Urinary bladder (tissue), 4 donors: ENCODE measurements at places on chromosomes 6 and 20. TPM values are rescaled to one million over a fixed set of nuclear protein-coding genes. Genes with fewer than 3 reads are reported as not detected.

MAFB gene
- total RNA-seq, result 9.1 TPM

GRCh38 chr6:36625158-36625919 lies 31.2 kb downstream of the SRSF3 start:
- DNase-seq, result no peak

DNA sequence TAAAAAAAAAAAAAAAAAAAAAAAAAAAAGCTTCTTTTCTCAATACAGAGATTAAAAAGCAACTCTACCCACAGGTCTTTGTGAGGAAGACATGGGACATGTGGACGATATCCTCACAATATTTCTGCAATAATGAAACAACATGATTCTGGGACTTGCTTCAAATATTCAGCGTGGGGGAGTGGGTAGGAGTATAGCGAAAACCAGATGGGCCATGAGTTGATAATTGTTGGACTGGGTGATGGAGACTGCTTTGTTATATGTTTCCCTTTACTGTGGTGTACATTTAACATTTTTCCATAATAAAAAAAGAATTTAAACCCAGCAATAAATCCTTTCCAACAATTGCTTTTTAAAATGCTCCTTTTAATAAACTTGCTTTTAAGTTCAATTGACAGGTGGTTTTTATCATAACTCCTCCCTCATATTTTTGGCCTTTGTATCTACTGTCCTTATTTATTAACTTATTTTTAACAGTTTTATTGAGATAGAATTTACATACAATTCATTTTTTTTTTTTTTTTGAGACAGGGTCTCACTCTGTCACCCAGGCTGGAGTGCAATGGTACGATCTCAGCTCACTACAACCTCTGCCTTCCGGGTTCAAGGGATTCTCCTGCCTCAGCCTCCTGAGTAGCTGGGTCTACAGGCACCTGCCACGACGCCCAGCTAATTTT lies 40.4 kb upstream of the ARFGEF2 start:
- peak; percentile 56 for DNase-seq

DNA sequence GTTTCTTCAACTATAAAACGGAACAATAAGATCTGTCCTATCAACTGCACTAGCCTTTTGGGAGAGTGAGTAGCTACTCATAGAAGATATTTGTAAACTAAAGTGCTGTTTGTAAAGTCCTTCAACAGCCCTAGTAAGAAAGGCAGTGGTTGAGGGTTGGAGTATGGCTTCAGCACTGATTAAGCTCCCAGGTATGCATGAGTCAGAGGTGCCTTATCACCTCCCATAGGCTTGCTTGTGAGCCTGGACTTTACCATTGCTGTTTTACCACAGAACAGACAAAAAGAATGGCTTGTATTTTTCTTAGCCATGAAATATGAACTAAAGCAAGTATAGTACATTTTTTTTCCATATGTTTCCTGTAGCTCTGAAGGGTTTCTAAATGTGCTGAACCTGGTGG lies 44.1 kb downstream of the SAMD3 start:
- DNase-seq, result no peak

BNIP5 gene
- total RNA-seq, result not detected

DNA sequence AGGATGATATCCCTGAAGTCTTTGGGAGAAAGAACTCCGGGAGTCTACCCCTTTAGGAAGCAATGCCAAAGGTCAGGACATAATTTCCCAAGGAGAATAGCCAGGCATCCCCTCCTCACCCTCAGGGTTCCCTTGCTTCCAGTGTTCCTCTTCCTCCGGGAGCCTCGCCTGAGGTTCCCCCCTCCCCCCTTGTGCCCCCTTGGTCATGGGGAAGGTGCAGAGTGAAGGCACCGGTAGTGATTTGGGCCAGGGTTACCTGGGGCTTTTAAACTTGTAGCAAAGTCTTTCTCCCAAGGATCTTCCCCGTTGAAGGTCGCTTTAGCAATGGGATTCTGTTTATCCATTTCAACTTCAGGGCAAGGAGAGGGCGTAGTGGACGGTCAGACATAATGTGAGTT lies 1.2 kb downstream of the ISM1 start:
- no peak for DNase-seq

SYTL3 gene
- total RNA-seq, result 4.9 TPM

DNA sequence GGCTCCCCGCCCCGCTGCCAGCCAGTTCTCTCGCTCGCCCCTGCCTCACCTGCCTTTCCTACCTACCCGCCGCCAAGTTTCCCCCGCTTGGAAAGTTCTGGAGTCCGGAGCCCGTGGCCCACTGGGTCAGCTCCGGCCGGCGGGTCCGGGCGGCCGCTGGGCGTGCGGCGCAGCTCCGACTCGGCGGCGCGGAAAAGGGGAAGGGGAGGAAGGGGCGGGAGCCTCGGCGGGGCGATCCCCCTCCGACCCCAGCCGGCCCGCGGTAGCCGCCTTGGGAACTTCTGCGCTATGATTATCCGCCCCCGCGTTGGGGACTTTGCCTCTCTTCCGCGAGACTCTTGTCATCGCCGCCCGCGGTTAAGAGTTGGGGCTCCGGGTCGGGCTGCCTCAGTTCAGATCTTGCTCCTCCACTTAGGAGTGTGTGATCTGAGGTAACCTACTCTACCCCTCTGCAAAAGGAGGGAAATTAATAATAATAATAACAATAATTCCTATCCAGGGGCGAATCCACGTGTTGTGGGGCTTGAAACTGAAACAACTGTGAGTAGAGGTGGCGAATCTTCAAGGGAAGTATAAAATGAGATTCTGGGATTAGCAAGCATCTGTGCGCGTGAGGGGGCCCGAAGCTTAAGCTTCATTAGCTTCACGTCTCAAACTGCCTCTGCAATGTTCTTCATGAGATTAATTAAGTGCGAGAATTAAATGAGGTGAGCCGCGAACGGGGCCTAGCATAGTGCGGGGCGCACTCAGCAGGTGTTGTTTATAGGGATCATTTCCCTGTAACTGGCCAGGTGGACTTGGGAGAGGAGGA lies 30.8 kb downstream of the SF3B5 start:
- no peak for DNase-seq

DNA sequence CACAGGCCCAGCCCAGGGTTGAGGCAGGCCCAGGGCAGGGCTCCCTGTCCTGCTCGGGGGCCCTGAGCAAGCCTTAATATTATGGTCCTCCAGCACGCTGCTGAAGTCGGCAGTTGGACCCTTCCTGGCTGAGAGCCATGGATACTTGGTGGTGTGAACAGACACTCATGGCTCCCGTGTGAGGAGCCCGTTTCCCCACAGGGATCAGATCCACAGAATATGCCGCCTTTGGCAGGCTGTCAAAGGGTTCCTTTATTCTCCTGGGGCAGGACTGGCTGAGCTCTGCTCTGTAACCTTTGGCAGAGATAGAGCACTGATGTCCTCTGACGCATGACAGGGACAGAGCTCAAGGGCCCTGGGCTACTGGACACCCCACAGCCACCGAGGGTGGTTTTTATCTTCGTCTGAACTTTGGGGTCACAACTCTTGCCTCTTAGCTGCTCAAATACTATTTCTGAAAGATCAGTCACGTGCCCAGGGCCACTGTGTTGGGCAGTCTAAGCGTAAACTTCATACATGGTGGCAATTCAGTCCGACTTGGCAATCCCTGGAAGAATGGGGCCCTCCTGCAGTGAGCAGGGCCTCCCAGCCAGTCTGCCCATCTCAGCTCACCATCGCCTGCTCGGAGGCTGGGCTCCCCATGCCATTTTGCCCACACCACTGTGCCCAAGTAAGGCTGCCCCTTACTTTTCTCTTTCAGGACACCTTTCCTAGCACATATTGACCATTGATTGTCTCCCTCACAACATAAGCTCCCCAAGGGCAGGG lies 49.1 kb downstream of the TTI1 start:
- DNase-seq, result no peak

GRCh38 chr6:32905078-32905477 lies 35.8 kb downstream of the HLA-DMB start:
- no peak for DNase-seq

DNA sequence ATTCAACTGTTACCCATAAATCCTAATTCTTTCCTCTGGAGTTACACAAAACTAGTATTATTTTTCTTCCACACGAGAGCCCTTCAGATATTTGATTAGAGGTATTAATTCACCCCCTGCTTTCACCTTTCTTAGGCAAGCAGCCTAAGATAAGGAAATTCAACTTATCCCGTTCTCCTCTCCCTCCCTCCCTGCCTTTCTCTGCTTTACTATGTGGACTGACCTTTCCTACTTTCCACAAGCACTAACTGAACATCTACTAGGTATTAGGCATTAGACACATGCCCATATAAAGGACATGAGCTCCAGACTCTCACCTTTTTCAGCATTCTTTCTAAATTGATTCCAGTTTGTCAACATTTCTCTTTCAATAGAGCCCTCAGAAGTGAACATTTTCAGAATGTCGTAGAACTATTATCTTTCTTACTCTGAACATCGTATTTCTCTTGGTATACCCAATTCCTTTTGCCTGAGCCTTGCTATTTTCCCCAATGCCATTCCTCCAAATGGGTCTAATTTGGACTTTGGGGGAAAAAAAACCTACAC lies 16.5 kb downstream of the ELOVL2 start:
- no peak for DNase-seq

- no peak for DNase-seq
Observed at GRCh38 chr6:6932968-6933367, 174.8 kb upstream of the RREB1 start.

DNA sequence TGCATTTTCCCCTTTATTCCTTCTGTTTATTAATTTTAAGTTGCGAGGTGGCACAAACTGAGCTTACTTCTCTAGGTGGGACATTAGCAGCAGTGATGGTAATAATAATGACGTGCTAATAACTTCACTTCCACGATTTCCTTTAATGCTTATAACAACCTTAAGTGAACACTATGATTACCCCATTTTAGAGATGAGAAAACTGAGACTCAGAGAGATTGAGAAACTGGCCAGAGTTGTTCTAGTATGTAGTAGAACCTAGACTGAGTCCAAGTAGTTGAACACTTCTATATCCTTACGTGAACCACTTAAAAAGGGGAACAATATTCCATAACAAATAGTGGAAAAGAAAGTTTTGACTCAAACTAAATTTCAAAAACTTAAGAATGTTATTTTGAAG lies 297.5 kb downstream of the GMDS start:
- DNase-seq, result no peak

TCP11 gene
- 0.37 TPM for total RNA-seq

- DNase-seq, result no peak
Observed at GRCh38 chr6:101393829-101394251, 332 bp downstream of the GRIK2 start.

DNA sequence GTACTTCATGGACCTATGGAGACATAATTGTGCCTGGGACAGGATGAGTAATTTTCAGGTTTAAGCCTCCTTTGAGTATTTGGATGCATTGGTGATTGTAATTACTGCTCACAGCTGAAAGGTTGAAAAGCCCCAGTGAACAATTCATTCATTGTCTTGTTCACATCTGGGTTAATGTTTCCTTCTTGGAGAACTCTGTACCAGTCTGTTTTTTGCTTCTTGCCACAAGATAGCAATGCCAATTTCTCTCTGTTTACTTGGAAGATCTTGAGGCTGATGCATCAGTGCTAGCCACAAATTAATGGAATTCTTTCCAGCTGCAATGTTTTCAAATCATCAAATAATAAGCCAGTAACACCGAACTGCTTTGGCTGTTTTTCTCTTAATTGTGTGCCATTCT lies 207.8 kb downstream of the BMP2 start:
- DNase-seq, result no peak

- no peak for DNase-seq
Observed at GRCh38 chr20:58313396-58313795, 3.9 kb downstream of the RAB22A start.

OXT gene
- total RNA-seq, result not detected

TAAR2 gene
- not detected for total RNA-seq

VSTM2L gene
- 1.3 TPM for total RNA-seq

DNA sequence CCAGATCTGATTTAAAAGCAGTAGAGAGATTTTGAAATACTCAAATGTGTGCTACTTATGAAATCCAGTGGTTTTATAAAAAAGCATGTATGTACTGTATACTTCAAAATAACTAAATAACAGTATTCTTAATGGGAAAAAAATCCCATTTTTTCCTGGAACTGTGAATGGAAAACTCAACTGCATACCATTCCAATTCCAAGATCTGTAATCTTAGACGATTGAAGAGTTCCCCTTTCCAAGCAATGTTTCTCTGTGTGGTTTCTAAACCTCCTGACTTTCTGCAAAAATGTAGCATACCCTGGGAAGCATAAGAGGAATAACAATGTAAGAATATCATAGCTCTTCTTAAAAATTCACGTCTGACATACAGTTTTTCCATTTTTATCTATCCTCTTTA lies 40.3 kb upstream of the HIVEP2 start:
- no peak for DNase-seq

C6orf58 gene
- total RNA-seq, result not detected
